Fibroblast of skin of right biceps (primary cell): ENCODE measurements at places on chromosomes 5 and 9.

DNA sequence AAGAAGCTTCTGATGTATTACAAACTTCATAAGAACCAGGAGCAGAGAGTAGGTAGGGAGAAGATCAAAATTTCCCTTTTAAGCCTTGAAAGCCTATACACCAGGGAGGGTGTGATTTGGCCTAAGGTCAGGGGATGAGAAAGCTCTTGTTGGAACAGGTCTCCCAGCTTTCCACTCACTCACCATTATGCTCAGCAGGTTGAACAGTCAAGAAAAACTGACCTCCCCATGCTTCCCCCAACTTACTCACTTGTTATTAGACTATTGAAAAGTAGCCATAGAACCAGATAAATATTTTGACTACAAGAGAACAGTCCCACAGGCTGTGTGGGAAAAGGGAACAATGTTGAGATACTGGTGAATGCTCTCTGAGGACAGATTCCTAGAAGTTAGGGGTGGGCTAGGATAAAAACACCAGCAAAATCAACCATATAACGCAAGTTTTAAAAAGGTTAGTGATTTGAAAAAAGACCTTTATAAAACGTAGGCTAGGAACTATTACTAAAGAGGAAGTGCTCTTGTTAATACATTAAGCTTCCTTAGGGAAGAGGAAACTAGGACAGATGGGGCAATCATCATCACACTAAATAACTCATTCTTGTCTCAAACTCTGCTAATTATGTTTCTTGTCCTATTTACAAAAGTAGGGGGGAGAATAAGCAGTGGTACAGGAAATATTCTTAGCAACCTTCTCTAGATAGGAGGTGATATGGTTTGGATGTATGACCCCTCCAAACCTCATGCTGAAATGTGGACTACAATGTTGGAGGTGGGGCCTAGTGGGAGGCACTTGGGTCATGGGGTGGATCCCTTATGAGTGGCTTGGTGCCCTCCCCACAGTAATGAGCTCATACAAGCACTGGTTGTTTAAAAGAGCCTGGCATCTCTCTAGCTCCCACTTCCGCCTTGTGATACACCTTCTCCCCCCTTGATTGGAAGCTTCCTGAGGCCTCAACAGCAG is 31.0 kb downstream of the PCDHGC5 start:
- DNase-seq: no peak

GRCh38 chr5:178532666-178533065 is 57.5 kb downstream of the COL23A1 start:
- DNase-seq: no peak

- no peak for DNase-seq
These were observed 416.2 kb downstream of the SPOCK1 start for GRCh38 chr5:137082951-137083350.

DNA sequence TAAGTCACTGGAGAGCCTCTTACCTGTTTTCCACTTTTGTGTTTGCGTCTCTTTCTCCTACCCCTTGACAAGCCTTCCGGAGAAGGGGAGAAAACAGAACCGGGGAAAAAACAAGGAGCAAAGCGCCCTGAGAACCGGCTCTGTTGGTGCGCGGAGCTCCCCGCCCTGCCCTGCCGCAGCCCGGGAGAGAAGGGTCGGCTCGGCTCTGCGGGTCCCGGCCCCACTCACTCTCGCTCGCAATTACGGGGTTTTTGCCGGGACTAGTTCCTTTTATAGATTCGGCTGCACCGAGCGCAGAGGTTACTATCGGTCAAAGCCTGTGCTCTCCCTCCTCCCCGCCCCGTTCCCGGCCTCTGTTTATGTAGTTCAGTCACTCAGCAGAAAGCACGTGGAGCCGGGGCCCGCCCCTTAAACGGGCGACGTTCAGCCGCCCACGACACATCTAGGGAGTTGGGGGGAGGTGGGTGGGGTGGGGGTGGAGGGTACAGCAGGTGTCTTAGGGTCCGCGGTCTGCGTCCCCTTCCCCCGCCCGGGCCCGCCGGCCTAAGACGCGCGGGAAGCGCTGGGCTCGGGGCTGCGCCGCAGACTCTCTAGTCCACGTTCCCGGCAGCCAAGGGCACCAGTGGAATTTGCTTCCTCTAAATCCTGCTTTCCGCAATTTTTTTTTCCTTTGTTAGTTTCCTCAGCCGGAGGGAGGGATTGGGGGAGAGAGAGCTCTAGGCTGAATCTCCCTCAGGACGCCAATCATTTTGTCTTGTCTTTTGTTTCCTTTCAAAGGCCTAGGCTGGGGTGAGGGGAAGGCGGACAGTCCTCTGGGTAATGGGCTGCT is at the start of gene ABCA1:
ABCA1 (minus strand) TSS at position 244 of the 829 bp plus-strand sequence. CDS start 24,476 bp downstream, outside the sequence.
- DNase-seq: peak; percentile 83

- DNase-seq: no peak
These were observed 115.2 kb downstream of the GNAQ start for GRCh38 chr9:77916410-77916819.

- DNase-seq: no peak
These were observed 546.9 kb upstream of the C9orf72 start for GRCh38 chr9:28120184-28120583.

DNA sequence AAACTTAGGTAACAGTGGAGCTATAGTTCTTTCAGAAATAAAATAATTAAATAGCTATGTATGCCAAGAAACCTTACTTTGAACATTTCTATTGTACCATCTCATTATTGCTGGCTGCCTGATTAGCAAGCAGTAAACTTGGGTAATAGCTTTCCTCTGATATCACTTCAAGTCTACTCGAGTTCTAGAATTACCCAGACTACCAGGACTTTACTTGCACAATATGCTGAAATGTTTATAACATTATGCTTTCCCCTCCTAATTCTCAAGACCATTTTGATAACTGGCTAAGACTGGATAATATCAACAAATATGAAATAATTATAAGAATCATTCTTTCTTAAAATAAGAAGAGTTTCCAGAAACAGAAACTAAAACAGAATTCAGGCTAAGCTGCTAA is 512.6 kb downstream of the RAB3C start:
- DNase-seq: peak; percentile 14

DNA sequence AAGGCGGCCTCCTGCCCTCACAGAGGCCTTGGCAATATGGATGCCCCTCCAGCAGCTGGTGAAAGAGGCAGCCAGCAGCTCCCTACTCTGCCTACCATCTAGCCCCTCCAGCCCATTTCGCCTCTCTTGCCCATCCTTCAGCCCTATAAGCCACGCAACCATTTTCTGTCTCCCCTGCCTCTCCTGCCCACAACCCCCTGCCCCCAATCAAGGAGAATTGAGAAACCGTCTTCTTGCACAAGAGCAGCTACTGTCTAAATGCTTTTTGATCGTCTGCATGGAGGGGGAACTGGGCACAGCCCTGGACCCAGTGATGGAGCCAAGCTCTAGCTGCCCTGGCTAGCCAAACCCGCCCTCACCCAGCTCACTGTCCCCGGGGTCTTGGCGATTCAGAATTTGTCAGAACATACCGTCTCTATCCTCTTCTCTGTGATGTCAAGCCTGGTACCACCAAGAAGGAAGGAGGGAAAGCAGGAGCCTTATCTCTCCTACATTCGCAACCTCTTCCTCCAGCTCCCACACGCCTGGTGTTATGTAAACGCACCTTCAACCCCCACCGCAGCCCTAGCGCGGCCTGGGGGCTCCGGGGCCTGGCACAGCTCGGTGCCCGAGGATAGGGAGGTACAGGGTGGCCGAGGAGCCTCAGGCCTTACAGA is 1.2 kb downstream of the SPRY4 start:
- DNase-seq: no peak

DNA sequence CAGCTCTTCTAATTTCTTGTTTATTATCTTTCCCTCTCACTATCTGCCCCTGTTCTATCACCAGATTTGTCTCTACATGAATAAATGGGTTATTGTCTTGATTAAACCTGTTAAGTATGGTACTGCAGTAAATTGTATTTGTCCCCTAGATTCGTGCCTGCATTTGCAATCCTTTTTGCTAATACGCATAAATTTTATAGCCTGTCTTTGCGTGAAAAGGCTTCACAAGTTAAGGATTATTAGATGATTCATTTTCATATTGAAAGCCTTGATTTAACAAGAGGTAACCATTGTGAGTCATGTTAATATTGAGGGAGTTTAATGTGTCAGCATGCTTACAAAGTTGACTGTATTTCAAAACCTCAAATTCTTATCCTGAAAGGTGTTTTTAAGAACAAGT is 204.6 kb downstream of the PCSK1 start:
- peak; percentile 70 for DNase-seq

GRCh38 chr5:155101697-155102096 is 88.1 kb downstream of the KIF4B start:
- DNase-seq: no peak

- DNase-seq: peak; percentile 72
These were observed 2.9 kb downstream of the SNX18 start for GRCh38 chr5:54520438-54520846.

- no peak for DNase-seq
These were observed 147.0 kb downstream of the CAVIN4 start for GRCh38 chr9:100724886-100725285.

DNA sequence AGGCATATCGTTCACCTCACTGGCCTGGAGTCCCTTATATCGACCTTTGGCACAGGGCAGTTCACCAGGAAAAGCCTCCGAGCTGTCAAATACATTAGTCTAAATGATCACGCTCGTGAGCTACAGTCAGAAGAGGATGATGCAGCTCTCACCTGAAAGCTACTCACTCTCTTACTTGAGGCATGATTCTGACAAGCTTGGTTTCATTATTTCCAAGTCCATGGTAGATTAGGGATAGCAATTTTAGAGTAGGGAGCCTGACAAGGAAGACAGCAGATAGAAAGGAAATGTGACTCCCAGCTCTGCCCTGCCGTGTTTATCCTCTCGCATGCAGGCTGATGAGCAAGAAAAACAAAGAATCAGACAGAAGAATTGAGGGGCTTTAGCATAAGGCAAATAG is 98.0 kb upstream of the MAP1B start:
- DNase-seq: peak; percentile 5

DNA sequence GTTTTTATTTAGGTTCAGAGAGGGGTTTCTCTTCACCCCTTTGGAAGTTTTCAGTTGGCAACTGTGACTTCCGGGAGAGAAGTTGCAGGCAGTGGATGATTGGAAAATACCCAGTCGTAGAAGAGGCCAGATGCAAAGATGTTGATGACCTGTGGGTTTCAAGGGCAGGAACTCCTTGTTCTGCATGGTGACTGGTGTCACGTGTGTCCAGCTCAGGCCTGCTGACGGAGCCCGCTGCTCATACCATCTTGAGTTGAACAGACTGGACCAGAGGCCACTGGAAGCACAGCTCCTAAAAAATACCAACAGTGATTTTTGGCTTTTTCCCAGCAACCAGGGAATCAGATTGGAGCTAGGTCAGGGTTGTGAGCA is 243.9 kb upstream of the KLF4 start:
- no peak for DNase-seq

DNA sequence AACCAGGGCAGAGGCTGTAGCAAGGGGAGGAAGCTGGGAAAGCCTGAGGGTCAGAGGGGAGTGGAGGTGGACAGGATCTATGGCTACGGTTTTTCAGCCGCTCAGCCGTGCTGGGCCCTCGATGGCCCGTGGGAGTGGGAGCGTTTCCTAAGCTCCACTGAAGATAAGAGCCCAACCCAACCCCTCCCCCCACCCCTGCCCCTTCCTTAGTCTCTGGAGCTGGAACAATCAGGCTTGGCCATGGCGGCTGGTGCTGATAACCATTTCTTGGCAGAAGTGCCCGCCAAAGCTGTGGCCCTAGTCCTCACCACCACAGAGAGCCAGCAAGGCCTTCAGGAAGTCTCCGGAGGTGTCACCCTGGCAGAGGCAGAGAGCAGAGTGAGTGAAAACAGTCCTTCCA is 20.3 kb upstream of the TNIP1 start:
- DNase-seq: no peak

- no peak for DNase-seq
These were observed 33.3 kb downstream of the RICTOR start for GRCh38 chr5:39040875-39041274.

GRCh38 chr5:132681476-132681831 is 7.7 kb downstream of the IL4 start:
- no peak for DNase-seq

GRCh38 chr9:107838766-107839165 is 349.2 kb upstream of the KLF4 start:
- no peak for DNase-seq

GRCh38 chr9:87640385-87640795 is 85.5 kb upstream of the CTSL start:
- DNase-seq: peak; percentile 50

DNA sequence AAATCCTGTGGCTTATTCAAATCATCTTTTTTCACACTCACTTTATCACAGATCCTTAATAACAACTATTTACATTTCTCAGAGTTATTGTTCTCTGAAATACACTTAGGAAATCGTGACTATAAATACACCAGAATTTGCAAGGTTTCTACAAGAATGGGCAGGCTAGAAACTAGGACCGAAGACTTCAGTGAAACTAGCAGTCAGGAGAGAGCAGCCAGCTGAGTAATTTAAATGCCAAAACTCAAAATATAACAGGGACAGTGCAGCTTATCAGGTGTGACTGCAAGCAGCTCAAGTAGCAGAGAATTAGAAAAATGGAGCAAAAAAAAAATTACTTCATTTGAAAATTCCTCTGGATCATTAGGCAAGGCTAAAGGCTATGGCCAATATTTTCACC is 719.3 kb upstream of the ZNF608 start:
- DNase-seq: no peak

GRCh38 chr5:59559323-59559722 is 334.2 kb downstream of the PDE4D start:
- no peak for DNase-seq

DNA sequence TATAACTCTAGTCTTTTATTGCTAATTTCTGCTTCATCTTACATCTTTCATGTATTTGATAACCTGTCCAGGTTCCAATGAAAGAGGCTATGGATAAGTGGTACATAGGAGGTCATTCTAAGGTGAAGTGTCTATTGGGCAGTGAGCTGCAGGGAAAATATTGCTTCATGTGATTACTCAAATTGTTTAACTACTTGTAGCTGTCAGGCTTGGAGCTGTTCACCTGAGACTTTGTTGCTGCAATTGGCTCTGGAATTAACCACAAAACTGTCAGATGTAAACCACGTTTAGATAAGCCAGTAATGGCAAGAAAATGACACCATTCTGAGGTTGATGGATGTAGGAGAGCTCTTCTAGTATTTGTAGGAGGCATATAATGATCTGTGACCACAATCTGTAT is 26.0 kb downstream of the ADAMTSL1 start:
- DNase-seq: peak; percentile 41

GRCh38 chr9:81431641-81432040 is 257.7 kb downstream of the TLE1 start:
- peak; percentile 73 for DNase-seq

GRCh38 chr5:154473581-154474283 is 4.3 kb downstream of the HAND1 start:
- DNase-seq: no peak

DNA sequence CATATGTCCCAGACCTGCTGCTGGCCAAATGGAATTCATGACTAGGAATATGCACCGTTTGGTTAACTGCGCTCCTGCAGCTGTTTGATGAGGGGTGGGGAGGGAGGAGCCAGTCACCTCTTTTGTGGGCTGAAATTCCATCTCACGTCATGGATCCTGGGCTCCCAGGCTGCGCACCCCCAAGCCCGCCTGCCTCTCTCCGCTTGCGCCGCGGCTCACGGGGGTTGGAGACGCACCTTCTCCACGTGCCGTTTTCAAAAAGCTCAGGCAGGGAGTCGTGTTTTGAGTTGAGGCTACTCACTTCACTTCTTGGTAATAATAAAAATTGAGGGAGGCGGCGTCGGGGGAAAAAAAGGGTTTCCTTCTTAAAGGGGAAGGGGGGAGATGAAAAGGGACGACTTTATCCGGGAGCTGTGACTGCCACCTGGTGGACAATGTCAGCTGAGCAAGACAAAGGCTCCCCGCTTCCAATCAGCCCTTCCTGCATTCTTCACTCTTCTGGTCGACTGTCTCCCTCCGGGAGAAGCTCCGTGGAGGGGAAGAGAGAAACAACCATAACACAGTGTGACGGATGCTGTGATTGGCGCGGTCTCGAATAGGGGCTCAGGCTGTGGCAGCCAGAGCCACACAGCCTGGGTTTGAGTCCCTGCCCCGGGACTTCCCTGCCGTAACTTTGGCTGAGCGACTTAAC is 15.9 kb upstream of the C5orf47 start:
- DNase-seq: peak; percentile 76
